ENCODE measurements at places on chromosomes 11 and 22. TPM values are rescaled to one million over a fixed set of nuclear protein-coding genes. Genes with fewer than 3 reads are reported as not detected.

The MPEG1 gene
- 59.6 TPM for total RNA-seq

The OR51E2 gene
- total RNA-seq, result not detected

The CDC45 gene
- 28.1 TPM for total RNA-seq

The C11orf86 gene
- not detected for total RNA-seq

The PGAP2 gene
- total RNA-seq, result 43.2 TPM

The IGSF9B gene
- total RNA-seq, result 5.6 TPM

The CD248 gene
- not detected for total RNA-seq

The MRGPRX4 gene
- not detected for total RNA-seq

The RAG1 gene
- total RNA-seq, result 0.34 TPM

The HSPB2 gene
- not detected for total RNA-seq

The CASP4 gene
- 23.4 TPM for total RNA-seq

The MS4A8 gene
- total RNA-seq, result not detected

The ACRV1 gene
- total RNA-seq, result not detected

The NLRP14 gene
- 0.51 TPM for total RNA-seq

The CACNA1I gene
- not detected for total RNA-seq

The FAM180B gene
- total RNA-seq, result not detected

The DGCR6 gene
- total RNA-seq, result 6.7 TPM
